ENCODE measurements at places on chromosomes 3 and 15. TPM values are rescaled to one million over a fixed set of nuclear protein-coding genes. Genes with fewer than 3 reads are reported as not detected.

DNA sequence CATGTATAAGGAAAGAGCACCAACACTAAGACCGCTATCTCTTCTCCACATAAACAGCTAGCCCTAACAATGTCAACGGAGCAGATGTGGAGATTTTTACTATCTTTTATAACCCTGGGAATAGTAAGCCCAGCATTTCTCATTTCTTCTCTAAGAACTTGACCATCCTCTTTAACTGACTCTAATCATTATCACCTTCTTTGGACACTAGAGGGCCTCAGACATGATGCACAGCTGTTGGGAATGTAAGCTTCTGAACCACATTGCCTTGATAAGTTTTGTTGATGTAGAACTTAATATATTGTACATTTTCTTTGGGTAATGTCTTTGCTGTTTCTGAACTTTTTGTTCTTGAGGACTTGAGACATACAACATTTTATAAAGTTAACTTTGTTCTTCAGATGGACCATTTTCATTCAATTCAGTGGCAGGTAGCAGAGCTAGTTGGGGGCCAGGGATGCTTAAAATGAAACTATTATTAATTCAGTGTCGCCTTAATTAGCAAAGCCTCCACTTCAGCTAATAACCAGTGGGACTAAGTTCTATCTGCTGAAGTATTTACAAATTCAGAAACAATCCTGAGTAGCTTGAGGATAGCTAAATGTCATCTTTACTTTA lies 9.6 kb upstream of the TAGLN3 start:
- no peak for DNase-seq

- DNase-seq: no peak
Measured at GRCh38 chr3:195208183-195208582, 62.8 kb downstream of the XXYLT1 start.

DNA sequence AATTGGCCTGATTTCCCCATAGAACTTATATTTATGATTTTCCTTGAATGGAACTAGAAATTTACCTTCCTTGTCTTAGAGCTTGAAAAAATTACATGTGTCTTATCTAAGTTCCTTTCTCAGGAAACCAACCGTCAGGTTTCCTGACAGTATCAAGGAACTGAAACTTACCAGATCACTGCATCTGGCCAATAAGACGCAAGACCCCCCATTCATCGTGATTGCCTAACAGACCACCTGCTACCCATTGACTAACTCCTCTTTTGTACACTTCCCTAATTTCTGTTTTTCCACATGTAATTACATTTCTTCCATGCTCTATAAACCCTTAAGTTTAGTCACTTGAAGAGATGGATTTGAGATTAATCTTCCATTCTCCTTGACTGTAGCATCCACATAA lies 517.2 kb upstream of the CBLB start:
- DNase-seq: no peak

- no peak for DNase-seq
Measured at GRCh38 chr3:114884213-114884923, 262.7 kb downstream of the ZBTB20 start.

TRPM1 gene
- not detected for total RNA-seq

SLC2A2 gene
- total RNA-seq: not detected

RPP25 gene
- 8.9 TPM for total RNA-seq
